ENCODE measurements at places on chromosomes 7 and 10. TPM values are rescaled to one million over a fixed set of nuclear protein-coding genes. Genes with fewer than 3 reads are reported as not detected.
A peak's percentile ranks its signal among the peaks of the same experiment; 100 is the strongest.

GRCh38 chr7:51451751-51452476 is 135.3 kb upstream of the COBL start:
- DNase-seq = no peak

- DNase-seq = no peak
Observed at GRCh38 chr10:123995082-123995460, 98.3 kb downstream of the CHST15 start.

DNA sequence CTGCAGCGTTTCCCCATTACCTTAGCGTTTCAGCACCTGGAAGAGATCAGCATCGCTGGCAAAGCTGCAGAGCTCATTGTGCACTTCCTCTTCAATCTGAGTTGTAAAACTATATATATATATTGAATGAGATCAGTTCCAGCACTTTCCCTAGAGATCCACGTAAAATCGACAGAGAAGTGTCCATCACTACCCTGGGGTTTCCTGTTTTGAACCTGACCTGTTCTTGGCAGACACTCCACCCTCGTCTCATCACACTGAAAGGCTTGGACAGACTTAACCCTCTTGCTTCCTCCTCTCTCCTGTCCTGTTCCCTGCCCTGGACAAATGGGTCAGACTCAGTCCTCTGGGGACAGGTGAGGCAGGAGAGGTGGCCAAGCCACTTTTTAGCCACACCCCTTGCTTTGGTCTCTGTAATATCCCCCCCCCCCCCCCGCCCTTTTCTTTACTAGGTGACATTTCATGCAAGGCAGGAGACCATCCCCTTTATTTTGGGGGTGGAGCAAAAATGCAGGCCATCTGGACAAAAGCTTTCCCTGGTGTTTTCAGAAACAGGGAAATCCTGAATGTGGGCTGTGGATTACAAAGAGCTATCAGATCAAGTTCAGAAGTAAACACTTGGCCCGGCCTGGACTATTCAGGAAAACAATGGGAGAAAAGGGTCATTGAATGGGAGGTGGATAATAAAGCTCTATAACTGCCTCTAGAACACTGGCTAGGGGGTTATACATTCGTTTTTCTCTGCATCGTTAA is 83.7 kb upstream of the KDM7A start:
- no peak for DNase-seq

DNA sequence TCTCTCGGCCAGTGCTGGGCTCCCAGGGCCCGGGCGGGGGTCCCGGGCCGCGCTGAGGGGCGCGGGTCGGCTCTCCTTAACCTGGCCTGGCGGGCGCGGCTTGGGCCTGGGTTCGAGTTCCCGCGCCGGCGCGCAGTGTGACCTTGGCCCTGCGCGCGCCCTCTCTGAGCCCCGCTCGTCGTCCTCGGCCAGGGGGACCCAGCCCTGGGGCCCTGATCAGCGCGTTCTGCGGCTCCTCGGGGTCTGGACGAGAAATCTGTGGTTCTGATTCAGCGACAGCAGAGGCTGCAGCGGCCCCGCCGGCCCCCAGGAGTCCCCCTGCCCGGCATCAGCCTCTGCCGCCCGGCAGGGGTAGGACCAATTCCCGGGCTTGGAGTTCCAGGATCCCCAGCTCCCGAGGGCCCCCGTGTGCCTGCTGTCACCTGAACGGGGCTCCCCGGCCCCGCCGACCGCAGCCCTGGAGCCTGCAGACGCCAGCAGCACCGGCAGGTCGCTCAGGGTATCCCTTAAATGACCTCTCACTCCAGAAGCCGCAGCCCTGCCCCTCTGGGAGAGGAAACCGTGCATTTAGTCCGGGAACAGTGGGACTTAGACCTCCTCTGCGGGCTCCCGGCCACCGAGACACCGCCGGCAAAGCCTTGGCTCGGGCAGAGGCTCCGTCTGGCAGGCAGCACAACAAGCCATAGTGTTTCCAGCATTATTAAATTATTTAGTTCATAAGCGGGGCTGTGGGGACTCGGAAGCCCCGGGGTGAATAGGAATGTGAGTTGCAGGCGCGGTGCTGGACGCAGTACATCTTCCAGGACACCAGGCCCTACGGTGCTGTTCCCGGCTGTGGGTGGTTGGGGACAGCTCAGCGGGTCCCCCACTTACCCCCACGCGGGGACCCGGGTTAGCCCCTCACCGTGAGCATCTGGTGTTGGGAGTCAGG is 572 bp downstream of the CHST12 start:
- peak; percentile 55 for DNase-seq

- peak; percentile 43 for DNase-seq
Observed at GRCh38 chr10:14382022-14382421, 51.3 kb upstream of the FRMD4A start.

GRCh38 chr10:111522551-111522950 is 445.7 kb downstream of the ADRA2A start:
- DNase-seq = no peak

DNA sequence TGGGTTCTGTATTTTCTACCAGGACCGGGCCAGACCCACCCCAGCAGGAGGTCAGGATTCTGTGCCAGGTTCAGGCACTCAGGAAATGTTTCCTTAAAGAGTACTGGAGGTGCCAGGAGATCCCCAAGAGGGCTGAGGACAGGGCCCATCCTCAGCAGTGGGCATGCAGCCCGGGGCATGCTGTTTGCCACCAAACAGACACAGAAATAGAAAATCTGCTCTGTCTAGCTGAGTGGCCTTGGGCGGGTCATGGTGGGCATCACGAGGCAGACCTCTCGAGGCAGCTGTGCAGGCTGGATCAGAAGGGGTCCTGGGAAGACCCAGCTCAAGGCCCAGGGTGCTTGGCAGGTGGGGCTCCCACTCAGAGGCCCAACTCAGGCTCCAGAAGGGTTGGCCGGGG is 105.0 kb downstream of the FAM53B start:
- no peak for DNase-seq

DNA sequence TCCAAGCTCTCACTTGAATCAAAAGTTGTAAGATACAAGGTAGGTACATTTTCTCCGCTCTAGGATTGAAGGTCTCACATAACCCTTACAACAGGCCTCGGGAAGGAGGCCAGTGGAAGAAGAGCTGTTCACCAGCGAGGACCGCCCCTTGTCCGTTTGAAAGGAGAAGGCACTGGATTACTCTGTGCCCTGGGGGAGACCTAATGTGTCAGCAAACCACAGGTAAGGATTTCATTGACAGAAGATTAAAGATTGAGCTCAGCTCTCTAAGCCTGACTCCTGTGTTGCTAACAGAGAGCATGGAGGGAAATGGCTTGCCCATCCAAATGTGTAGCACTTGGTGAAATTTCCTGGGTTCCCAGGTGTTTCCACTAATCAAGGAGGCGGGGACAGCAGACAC is 81.2 kb downstream of the SLC16A9 start:
- DNase-seq = peak; percentile 10

DNA sequence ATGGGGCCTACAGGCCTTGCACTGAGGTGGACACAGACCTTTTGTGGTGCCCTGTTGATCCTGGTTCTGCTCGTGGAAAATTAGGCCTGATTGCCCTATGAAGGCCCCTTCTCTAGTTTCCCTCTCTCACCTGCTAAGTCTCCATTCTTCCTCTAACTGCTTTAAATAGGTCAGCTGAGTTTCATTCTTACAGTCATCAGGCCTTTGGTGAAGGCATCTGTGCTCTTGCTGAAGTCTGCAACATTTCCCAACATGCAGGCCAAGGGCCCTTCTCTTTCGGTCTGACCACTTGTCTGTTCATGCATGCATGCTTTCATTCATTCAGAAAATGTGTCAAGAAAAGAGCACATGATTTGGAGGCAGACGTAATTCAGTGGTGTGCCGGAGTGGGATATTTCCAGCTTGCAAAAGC is 244.0 kb downstream of the BUB3 start:
- no peak for DNase-seq

- no peak for DNase-seq
Observed at GRCh38 chr10:17145239-17145638, 15.6 kb upstream of the CUBN start.

DNA sequence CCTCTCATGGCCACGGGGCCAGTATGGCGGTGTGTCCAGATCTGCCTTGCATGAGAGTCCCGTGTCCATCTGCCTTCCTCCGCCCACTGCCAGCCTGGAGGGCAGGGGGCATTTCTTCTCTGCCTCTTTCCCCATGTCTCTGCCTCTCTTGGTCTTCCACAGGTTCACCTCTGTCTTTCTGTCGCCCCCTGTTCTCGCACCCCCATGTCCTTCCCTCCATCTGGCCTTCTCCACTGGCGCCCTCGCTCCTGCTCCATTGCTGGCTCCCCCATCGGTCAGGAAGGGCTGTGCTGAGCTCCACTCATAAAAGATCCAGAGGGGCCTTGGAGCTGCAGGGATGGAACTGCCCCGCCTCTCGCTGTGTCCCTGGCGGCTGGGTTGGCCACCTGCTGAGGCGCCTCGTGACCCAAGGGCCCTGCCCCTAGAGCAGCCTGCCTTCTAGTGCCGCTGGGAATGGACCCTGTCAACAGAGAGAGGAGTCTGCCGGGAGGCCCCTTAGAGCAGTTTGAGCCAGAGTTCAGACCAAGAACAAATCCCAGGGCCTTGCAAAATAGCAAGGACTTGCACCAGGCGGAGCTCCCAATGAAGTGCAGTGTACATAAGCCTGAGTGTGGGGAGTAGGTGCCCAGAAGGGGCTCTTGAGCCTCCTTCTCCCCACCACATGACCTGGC is 42.0 kb downstream of the GOLGA7B start:
- no peak for DNase-seq

DNA sequence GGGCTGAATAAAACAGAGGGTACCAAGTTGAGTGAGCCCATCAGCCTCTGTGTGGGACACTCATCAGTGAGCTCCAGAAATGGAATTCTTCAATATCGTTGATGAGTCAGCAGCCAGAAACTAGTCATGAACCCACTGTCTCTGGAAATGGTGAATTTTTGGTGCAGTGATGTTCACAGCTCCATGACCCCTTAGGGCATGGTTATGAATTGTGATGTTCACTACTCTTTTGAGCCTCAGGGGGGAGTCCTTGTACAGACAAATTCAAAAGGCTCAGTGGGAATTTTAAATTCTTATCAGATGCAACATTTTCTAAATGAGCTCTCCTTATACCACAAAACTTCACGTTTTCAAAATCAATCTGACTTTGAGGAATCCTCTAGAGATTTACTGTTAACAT is 335.7 kb downstream of the PHTF2 start:
- peak; percentile 88 for DNase-seq

- no peak for DNase-seq
Observed at GRCh38 chr7:47304727-47305719, 276.9 kb downstream of the TNS3 start.

DNA sequence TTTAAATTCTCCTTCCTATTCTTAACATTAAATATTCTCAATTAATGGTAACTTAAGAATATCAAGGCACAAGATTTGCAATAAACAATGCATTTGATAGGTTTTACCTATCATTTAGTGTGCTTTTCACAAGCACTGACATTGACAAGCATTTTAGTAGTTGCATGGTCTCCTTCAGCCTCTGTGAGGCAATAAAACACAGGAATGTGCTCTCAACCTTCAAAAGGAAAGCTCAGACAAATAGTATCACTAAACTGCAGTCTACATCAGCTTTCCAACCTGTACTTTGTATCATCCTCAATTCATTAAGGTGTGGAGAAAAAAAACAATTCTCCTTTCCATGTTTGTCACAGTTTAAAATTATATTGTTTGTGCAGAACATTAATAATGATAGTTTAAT is 51.1 kb upstream of the TSPAN13 start:
- DNase-seq = peak; percentile 20

GRCh38 chr10:125231116-125231812 is 70.9 kb upstream of the CTBP2 start:
- DNase-seq = peak; percentile 93

DNA sequence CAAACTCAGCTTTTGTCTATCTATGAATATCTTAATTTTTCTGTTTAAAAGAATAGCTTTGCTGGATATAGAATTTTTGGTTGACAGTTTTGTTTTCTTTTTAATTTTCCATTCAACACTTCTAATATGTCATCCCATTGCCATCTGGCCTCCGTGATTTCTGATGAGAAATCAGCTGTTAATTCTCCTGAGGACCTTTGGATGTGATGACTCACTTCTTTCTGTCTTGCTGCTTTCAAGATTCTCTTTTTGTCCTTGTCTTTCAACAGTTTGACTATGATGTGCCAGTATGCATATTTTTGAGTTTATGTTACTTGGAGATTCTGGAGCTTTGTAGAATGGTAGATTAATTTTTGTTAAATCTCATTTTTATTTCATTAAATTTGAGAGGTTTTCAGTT is 38.4 kb downstream of the ZNF518A start:
- DNase-seq = no peak

DNA sequence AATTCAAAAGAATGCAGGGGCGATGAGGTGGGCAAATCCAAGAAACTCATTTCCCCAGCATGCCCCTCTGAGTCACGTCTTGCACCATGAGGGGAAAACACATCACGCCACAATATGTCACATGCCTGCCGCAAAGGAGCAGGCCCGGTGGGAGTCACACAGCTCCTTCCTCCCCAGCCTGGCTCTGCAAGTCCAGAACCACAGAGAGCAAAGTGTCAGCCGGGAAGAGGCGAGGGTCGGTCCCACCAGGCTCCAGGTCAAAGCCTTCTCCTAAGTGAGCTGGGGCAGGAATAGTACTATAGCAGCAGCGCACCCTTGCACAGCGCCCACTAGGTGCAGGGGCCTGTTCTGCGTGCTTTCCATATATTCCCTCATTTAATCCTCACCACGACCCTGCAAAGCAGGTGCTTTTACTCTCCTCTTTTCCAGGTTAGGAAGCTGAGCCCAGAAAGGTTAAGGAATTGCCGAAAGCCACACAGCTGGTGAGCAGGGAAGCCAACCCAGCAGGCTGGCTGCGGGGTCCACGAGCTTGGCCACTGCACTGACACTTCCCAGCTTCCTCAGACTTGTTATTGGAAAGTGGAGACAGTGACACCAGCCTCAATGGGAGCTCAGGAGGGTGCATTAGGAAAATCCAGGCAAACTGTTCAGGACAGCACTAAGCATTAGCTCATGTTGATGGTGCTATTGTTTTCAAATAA is 94.0 kb upstream of the ZMIZ1 start:
- DNase-seq = peak; percentile 90

- no peak for DNase-seq
Observed at GRCh38 chr10:129029851-129030602, 437.0 kb upstream of the MGMT start.

DNA sequence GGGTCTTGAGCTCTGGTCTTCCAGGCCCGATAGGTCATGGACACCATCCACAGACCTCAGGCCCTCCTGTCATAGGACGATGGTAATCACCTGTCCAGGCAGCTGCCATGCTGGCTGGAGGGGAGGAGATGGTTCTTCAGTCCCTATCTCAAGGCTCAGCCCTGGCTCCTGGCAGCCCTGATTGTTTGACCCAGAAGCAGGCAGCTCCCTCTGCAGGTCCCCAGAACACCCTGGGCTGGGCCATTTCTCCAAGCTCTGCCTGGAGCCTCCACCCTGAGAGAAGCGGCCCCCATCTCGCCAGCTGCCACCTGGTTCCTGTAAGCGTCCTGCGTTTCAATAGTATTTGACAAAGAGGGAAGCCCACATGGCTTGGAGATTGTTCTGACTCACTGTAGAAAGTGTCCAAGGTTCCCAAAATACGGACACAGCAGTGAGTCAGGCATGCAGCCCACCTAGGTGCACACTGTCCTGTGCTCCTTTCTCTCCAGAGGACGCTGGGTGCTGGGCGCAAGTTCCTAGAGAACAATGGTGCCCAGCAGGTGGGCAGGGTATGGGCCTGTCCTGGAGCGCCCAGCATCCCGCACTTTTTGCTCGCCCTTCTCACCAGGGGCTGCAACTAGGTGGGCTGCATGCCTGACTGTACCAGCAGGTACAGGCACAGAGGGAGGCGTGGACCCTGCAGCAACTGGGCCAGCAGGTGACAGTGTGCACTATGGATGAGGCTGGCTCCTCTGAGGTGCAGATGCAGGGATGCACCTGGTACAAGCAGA is 72.4 kb upstream of the EBF3 start:
- no peak for DNase-seq

Gene ADAM22
- 1.4 TPM for total RNA-seq

Gene FFAR4
- not detected for total RNA-seq

Gene UCMA
- not detected for total RNA-seq
